ENCODE measurements at places on chromosomes 5 and 9.

DNA sequence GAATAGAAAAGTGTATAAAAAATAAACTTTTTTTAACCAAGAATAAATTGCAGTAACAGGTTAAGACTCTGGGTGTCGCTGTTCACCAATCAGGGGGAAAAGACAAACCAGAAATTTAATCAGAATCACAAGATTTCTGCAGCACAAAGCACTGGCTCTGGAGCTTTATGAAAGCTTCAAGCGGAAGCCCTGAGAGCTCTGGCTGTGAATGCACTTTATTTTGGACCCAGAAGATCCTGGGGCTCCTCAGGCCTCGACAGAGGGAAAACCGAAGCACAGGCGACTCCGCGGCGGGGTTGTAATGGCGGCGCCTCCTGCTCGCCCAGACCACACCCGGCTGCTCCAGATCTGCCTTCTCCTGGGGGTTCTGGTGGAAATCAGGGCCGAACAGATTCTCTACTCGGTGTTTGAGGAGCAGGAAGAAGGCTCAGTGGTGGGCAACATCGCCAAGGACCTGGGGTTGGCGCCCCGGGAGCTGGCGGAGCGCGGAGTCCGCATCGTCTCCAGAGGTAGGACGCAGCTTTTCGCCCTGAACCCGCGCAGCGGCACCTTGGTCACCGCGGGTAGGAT lies at the start of gene PCDHGA4:
PCDHGA4 (plus strand) TSS at position 122 of the 570 bp plus-strand sequence; CDS start at position 209, 87 bp downstream.
- DNase-seq: no peak

- peak; percentile 90 for DNase-seq
These were observed 9.2 kb downstream of the RUFY1 start for GRCh38 chr5:179559284-179560252.

- DNase-seq: no peak
These were observed 16.2 kb downstream of the COL5A1 start for GRCh38 chr9:134657666-134658377.

DNA sequence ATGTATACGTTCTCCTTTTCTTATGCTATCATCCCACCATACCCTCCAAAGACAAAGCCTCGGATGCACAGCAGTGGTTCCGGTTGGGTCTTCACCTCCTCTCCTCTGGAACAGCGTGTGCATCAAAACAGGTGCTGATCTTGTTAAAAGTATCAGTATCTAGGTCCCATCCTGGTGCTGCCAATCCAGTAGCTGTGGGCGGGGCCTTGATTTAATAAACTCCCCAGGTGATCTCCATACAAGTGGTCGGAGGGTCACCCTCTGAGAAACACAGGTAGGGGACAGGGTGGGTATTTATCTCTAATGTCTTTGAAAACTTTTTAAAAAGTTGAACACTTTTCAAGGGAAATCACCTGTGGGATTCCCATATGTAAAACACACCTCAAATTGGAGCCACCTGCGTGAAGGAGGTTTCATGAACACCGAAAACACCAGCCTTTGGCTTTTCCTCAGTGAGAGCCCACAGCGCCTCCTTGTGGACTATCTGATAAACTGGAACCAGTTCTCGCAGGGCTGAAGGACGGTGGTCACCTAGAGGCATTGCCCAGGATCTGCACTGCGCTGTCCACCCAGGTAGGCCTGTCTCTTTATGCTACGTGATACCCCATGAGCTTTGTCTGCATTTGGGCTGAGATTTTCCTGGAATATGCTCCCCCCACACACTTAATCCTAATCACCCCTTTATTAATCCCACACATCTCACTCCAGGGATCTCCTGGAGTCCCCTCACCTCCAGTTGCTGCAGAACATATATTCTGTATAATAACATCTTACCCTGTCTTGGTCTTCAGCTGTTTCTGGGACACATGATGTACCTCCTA lies 80.5 kb upstream of the EPB41L4B start:
- DNase-seq: peak; percentile 44

GRCh38 chr5:169521366-169521983 lies 62.1 kb upstream of the SPDL1 start:
- no peak for DNase-seq

- no peak for DNase-seq
These were observed 37.1 kb upstream of the RARS1 start for GRCh38 chr5:168449166-168449565.

DNA sequence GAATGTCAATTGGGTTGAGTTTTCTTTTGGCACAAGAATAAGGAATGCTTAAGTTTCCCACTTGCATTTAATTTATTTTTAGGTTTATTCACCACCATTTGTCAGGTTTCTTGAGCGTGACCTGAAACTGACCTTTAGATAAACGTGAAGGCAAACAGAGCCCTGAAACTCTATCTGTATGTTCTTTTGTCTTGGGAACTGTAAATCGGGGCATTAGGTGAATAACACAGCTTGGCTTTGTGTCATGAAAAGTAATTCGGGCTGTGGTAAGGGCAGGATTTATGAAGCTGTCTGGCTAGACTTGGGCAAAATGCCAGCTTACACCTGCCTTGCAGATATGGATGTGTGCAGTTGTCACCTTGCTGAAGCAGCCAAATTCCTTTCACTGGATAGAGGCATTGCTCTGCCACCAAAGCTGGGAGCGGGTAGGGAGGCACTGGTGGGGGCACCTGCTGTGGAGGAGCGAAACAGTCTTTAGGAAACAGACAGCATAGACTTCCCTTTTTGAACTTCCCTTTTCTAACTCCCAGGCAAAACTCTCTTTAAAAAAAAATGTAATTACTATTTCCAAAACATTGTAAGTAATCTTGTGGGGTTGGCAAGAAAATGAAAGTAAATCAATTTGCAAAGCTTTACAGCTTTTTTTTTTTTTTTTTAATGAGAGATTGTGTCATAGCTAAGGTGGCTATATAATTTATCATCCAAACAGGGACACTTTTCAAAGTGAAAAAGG lies 545.2 kb downstream of the CSNK1G3 start:
- DNase-seq: peak; percentile 82

DNA sequence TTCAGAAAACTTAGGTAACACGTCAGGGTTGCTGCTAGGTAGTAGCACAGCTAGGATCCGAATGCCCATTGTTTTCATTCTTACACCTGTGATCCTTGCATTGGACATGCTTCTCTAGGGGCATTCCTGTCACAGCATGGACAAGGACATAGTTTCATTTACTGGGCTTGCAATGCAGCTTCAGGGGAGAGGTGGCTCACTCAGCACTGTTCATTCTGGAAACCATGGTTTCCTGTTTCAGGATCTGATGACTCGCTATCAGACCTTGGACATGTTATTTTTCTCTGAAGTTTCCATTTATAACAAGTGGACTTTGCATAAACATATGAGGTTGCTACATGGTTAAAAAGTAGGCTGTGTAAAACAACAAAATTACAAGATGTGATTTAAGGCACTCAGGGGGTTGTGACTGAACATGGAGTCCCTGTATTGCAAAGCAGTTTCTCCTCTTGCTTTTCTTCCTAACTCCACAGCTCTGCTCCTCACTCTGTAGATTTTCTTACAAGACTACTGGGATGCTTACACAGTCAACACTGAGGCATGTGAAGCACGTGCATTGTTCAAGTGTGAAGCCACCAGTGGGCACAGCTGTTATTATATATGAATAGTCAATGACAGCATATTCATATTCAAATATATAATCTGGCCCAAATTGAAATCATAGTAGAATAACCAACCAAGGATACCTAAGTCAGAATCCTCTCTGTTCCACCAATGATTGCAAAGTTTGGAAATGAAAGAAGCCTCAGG lies 66.1 kb upstream of the STK32A start:
- DNase-seq: no peak

DNA sequence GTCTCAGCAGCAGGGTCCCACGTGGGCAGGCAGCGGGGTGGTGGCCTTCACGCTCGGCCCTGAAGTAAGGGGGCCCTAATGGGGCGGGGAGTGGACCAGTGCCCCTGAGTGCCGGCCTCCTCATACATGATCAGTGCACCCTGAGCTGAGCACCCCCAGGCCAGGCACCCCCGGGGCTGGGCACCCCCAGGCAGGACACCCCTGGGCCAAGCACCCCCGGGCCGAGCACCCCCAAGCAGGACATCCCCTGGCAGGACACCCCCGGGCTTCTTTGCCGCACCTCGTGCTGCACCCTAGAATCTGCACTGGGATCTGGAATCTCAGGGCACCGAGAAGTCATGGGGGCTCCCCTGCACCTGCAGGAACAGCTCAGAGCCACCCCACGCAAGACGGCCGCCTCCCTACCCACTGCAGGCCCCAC lies 51.4 kb downstream of the EXD3 start:
- no peak for DNase-seq

DNA sequence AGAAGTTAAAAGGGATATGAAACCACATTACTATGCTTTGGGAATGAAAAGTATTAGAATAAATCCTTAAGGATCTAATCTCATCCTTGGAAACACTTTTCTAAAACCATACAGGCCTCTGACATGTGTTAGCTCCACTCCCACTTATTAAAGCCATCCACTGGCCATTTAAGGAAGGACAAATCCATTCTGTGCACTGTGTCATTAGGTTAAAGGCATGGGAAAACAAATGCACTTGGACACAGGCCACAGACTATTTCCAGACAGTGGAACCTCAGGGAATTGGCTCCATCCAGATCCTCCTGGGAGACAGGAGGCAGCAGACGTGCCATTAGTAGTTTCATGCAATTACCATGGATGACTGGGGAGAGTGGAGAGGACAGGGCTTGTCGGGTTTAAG lies 454.9 kb downstream of the ENC1 start:
- DNase-seq: peak; percentile 33

DNA sequence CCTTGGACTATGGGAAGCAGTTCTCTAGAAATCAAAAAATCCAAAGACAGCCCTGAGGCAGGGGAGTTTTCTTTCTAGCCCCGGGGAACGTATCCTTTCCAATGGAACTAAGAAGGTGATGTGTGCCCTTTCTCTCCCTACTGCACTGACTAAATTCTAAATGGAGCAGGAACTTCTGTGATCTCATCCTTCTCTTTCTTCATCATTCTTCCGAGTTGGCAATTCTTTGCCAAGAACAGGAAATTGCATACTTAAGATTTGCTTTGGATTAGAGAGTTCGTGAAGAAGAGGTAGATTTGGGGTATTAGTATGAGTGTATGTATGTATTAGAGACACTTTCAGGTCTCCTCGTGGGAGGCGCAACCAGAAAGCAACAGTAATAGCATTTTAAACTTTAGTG lies 178.0 kb upstream of the PIK3R1 start:
- no peak for DNase-seq

DNA sequence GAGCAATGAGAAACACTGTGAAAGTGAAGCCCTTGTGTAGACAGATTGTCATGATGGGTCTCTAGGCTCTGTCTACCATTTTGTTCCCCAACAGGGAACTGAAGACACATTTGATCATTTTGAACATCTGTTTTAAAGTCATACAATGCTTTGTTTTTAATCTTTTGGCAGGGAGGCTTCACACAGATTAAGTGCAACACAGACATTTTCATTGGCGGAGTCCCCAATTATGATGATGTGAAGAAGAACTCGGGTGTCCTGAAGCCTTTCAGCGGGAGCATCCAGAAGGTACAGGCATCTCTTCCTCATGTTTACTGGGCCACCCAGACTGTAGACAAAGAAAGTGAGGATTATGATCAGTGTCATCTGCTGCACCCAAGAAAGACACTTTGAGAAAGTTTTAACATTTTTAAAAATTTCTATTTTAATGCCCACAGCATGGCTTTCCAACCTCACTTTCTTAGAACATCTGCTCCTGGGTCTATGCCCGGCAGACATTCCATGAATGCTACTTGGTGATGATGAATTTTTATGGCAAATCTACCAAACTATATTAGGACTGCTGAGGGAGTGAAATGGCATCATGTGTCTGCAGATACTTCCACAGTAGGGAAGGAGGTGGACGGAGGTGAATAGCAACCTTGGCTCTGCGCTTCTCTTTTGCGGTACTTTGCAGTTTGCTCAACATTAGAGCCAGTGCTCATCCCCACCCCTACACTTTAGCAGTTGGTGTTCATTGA lies 121.3 kb downstream of the LIFR start:
- no peak for DNase-seq

DNA sequence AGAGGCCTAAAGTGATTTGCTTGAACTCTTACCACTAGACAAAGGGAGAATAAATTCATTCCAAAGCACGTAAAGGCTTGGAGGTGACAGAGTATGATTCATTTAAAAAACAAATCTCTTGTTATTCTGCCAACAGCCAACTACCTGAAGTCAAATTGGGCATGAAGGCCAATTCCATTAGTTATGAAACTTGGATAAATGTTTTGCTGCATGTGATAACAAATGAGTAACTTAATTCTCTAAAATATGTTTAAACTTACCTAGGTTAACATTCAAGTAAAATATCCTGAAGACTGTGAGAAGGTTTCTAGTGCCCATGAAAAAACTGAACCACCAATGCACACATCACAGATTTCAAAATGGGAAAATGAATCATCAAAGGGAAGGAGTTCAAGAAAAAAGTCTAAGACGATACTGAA lies 120.1 kb upstream of the TSLP start:
- no peak for DNase-seq

GRCh38 chr9:133113949-133114885 lies 6.8 kb downstream of the RALGDS start:
- peak; percentile 38 for DNase-seq

DNA sequence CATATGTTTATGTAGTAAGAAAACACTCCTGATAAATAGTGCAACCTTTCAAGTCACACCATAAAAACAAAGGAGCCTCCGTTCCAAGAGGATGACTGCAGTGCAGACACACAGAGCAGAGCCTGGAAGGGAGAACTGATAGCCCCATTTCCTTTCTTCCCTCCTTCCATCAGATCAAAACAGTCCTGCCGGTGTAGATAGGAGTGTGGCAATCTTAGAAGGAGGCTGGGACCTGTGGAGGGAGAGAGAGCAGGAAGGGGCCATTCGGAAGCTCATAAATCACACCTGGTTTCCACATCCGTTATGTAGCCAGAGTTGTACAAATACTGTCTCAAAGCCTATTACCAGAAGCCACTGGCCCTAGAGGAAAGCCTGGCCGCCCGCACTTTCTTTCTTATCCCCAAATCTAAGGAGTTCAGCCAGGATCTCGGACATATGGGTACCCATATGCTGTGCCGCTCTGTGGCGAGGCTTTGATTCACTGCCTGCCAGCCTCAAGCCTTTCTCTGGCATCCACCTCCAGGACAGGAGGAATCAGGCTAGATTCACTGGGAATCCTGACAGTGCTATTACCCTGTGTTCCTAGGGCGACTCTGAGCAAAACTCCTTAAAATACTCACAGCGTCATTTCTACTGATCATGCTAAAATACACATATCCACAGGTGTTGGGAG lies 26.9 kb downstream of the DAP start:
- no peak for DNase-seq

- peak; percentile 57 for DNase-seq
These were observed 743 bp downstream of the NR3C1 start for GRCh38 chr5:143402553-143403333.

GRCh38 chr9:92620845-92621244 lies 49.1 kb downstream of the IPPK start:
- no peak for DNase-seq

GRCh38 chr5:95621839-95622629 lies 2.1 kb downstream of the GPR150 start:
- peak; percentile 0 for DNase-seq

GRCh38 chr5:119313197-119313596 lies 42.6 kb upstream of the TNFAIP8 start:
- DNase-seq: no peak

DNA sequence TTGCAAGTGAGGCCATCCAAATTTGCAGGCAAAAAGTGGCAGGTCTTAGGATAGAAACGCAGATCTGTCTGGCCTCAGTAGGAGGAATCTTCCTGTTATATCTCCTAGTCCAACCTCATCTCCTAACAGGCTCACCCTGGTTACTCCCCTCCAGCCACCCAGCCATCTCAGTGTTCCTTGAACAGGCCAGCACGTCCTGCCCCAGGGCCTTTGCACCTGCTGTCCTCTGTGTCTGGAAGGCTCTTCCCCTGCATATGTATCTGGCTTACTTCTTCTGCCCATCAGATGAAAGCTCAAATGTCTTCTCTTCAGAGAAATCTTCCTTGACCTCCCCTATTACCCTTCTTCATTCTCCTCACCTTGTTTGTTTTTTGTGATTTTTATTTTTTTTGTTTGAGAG lies 107.3 kb upstream of the ALDH1B1 start:
- no peak for DNase-seq
